ENCODE measurements at places on chromosomes 6 and 20. TPM values are rescaled to one million over a fixed set of nuclear protein-coding genes. Genes with fewer than 3 reads are reported as not detected.

The HCK gene
- 4.5 TPM for total RNA-seq

DNA sequence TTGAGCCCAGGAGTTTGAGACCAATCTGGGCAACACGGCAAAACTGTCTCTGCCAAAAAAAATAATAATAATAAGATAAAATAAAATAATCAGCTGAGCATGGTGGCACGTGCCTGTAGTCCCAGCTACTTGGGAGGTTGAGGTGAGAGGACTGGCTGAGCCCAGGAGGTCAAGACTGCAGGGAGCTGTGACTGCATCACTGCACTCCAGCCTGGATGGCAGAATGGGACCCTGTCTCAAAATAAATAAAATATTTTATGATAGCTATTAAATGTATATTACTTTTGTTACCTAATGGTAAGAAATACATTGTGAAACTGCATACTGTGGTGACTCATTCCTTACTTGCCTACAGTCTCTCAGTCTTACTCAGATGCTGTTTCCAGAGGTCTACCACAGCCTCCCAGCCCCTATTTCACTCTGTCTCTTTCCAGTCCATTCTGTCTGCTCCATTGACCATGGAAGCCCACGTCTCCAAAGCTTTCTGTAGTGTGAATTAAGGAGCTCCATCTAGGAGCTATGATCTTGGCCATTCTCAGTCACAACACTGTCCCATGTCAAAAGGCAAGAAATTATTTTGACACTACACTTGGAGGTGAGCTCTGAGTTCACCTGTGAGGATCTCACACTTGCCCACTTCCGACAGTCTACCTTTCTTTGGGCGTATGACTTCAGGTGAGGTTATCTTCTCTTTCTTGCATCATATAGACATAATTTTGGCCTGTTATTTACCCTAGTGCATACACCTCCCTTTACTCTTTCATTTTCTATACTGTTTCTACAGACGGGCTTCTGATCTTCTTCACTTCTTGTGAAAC, 22.4 kb upstream of the SNX9 start:
- no peak for DNase-seq

DNA sequence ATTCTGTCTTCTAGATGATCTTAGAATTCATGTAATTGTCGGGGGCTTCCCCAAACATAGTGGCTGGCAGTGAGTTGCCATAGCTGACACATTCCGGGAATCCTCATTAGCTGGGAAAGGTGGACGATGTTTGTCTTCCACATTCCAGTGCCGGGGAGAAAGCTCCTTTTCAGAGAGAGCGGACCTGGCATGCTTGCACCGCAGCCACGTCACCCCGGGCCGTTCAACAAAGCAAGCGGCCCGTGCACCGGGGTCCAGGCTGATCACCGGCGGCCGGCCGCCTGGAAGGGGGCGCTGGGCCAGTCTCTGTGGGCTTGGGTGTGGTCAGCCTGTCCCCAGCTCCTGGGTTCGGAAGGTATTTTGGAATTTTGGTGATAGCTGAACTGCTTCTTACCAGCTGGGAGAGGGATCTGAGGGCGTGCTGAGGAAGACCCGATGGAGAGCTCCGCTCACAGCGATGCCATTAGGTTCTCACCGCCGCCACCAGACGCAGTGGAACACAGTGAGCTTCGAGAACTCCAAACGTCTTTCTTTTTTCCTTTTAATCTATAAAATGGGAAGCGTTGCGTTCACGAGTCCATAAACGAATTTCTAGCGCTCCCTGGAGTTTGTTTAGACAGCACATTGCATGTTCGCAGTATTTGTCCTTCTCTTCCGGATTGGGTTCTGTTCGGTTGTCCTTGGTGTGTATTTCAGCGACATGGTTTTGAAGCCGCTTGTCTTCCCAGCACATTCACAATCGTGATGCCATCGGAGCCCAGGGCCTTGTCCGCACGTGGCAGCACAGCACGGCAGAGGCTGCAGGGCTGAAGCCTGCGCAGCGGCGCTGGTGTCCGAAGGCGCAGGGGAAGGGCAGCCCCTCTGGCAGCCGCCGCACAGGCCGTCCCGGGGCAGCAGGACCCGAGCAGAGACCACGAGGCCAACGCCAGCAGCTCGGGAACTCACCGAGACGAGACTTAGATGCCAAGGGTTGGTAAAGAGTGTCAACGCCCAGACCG, 557.6 kb downstream of the QKI start:
- no peak for DNase-seq

- DNase-seq: no peak
These were observed 193.2 kb downstream of the ARHGAP18 start for GRCh38 chr6:129516787-129517186.

The TRIM10 gene
- not detected for total RNA-seq

The TCP11 gene
- total RNA-seq: not detected

The HDGFL1 gene
- total RNA-seq: not detected

- DNase-seq: no peak
These were observed 182.3 kb downstream of the KIF16B start for GRCh38 chr20:16390991-16391390.

- peak; percentile 41 for DNase-seq
These were observed 28.6 kb downstream of the PPARD start for GRCh38 chr6:35370785-35371493.

The WFDC12 gene
- not detected for total RNA-seq

DNA sequence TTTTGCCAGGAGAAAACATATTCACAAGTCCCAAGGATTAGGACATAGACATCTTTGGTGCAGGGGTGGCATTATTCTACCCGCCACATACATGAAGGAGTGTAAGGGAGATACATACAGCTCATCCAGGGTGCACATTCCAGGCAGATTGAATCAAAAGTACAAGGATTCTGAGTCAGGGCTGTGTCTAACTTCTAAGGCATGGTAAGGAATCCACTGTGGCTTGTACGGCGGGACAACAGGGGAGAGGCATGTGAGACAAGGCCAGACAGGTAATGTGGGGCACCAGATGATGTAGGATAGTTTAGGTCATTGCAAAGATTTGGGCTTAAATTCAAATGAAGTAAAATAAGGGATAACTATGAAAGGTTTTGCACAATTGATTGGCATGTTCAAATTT, 780.9 kb downstream of the C6orf118 start:
- DNase-seq: no peak

GRCh38 chr6:147776631-147777213, 268.2 kb downstream of the SAMD5 start:
- no peak for DNase-seq

GRCh38 chr6:102553214-102553613, 1159.7 kb downstream of the GRIK2 start:
- DNase-seq: no peak

- no peak for DNase-seq
These were observed 33.1 kb downstream of the TMEM14A start for GRCh38 chr6:52704060-52704459.

The TMEM244 gene
- total RNA-seq: not detected

- no peak for DNase-seq
These were observed 168.0 kb downstream of the KIF16B start for GRCh38 chr20:16405254-16405653.

GRCh38 chr6:69069881-69070280, 434.8 kb downstream of the ADGRB3 start:
- no peak for DNase-seq

The BPHL gene
- total RNA-seq: 12.4 TPM
